Umbilical cord (tissue), 2 donors: ENCODE measurements at places on chromosomes 12 and 14.

DNA sequence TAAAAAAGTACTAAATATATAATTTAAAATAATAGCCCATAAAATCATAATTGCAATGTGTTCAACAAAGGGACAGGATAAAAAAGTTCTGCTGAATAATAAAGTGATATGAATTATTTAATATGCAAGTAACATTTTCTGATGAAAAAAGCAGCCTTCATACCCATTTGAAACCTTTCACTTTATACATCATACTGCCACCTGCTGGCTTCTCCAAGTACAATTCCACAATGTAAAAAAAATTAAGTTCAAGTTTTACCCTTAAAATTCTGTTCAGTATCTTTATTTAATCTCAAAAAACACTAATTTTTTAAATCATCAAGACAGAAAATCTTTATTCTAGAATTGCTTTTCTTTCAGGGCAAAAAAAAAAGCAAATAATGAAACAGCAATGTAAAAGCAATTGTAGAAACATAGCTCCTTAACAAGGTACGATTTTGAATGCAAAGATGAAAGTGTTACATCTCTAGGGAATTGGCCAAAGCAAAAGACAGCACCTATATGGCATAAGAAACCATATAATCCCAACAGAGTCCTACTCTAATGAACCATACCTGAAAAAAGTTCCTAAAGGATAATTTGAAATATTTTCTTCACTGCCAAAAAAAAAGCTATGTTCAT is 15.0 kb downstream of the MDM1 start:
- DNase-seq = peak; percentile 64

DNA sequence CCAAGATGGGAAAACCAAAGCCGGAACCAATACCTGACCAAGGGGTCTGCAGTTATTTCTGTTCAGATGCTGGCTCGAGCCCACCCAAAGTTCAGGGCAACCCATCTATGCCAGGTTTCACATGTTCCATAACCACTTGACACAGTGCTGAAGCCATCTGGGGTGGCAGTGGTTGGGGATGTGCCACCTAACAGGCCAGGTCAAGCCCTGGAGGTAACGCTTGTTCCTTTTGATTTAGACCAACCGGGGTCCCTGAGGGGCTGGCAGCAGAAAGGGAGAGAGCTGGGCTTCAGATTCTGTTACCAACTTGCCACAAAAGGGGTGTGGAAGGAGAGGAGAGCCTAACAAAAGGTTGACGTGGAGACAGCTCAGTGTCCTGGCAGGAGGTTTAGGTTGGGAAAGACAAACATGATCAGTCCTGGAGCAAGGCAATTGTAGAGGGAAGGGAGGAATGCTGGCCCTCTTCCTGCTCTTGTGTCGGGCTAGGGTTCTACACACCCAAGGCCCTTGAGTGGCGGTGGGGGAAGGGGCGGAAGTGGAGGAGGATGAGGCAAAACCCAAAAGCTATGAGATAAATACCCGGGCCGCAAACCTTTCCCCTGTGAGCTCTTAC is 31.9 kb downstream of the CACNA2D4 start:
- no peak for DNase-seq

DNA sequence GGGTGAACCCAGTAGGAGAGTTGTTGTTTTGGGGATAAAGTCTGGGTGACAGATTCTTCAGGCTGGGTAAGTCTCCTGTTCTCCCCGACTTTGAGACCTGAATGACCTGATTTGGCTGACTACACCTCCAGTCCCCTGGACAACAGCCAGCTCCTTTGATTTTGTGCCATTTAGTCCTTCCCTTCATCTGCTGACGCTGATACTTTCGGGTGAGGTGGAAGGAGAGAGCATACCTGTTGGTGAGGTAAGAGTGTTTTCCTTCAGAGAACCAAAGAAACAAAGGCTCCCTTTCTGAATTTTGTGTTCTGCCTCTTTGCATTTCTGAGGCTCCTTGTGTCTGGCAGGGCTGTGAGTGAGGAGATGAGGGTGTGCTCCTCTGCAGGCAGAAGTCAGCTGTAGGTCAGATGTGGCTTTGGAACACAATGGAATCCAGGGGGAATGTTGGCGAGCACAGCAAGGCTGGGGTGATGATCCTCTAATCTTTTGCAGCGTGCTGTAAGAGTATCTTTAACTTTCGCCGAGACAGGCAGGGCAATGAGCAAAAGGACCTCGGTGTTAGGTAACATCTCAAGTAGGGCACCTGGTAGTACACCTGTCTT is 12.1 kb downstream of the ETV6 start:
- DNase-seq = no peak

- no peak for DNase-seq
Observed at GRCh38 chr14:60931218-60931617, 49.7 kb downstream of the TRMT5 start.

DNA sequence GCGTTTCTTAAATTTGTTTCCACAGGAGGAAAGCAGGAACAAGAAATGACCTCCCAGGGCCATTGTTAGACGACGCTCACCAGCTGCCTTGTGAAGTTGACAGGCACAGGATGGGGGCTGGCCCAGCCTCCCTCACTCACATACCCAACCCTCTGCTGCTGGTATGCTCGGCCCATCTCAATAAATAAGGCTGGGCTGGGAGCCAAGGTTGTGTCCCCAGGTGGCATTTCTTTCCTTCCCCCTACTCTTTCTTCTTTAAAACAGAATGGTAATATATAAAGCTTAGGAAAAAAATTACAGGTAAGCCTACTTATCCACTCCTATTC is 93.0 kb downstream of the ACTN1 start:
- DNase-seq = no peak

GRCh38 chr12:65524666-65525065 is 246.2 kb downstream of the MSRB3 start:
- DNase-seq = peak; percentile 33

- DNase-seq = no peak
Observed at GRCh38 chr12:52895726-52896189, 9.1 kb downstream of the KRT8 start.

DNA sequence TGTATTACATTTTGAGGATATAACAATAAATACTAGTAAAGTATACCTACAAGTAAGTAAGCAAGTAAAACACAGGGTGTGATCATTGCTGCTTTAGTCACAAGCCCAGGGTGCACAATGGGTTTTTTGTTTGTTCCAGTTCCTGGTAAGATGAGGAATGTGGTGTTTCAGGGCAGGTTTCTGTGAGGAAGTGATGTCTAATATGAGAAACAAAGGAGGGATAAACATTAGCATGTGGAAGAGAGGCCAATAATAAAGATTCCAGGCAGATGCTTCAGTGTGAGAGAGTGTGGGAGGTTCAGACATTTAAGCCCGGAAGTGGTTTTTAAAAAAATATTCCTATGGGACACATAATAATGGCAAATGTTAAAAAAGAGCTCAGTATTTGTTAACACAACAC is 808.1 kb upstream of the USP15 start:
- no peak for DNase-seq

- DNase-seq = no peak
Observed at GRCh38 chr12:123599310-123599709, 2.6 kb upstream of the DDX55 start.

GRCh38 chr14:67068251-67068650 is 121.0 kb upstream of the GARIN2 start:
- peak; percentile 13 for DNase-seq

GRCh38 chr12:57816001-57816854 is 2.3 kb downstream of the AVIL start:
- DNase-seq = no peak

DNA sequence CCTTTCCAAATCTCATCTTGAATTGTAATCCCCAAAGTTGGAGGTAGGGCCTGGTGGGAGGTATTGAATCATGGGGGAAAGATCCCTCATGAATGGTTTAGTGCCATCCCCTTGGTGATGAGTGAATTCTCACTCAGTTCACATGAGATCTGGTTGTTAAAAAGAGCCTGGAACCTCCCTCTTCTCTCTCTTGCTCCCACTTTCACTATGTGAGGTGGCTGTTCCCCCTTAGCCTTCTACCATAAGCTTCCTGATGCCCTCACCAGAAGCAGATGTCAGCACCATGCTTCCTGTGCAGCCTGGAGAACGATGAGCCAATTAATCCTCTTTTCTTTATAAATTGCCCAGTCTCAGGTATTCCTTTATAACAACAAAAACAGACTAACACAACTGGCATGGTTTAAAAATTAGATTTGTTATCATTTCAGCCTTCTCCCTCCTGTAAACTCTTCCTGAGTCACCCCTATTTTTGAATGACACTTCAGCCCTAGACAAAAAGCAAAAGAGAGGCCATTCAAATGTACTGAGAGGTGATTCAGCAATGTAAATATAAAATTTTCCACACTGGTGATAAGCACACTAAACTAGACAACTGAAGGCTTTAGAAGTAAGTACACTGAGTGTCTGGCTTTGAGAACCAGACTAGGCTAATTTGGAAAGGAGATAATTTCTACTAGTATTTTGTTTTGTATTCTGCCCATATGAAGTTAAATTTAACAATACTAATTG is 212.1 kb upstream of the ABCD2 start:
- DNase-seq = peak; percentile 58

DNA sequence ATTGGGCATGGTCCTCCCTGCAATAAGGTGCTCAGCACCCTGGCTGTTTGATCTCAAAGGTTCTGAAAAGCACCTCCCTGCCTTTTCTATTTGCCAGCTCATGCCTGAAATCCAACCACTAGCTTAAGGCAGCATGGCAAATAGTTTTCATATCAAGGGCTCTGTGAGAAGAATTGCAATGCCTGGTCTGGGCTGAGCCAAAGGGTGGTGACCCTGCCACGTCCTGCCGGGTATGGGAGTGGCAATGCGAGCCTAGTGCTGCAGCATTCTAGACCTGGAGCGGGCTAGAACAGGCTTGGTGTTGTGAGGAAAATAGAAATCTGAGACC is 2.3 kb upstream of the SCNN1A start:
- DNase-seq = peak; percentile 61

DNA sequence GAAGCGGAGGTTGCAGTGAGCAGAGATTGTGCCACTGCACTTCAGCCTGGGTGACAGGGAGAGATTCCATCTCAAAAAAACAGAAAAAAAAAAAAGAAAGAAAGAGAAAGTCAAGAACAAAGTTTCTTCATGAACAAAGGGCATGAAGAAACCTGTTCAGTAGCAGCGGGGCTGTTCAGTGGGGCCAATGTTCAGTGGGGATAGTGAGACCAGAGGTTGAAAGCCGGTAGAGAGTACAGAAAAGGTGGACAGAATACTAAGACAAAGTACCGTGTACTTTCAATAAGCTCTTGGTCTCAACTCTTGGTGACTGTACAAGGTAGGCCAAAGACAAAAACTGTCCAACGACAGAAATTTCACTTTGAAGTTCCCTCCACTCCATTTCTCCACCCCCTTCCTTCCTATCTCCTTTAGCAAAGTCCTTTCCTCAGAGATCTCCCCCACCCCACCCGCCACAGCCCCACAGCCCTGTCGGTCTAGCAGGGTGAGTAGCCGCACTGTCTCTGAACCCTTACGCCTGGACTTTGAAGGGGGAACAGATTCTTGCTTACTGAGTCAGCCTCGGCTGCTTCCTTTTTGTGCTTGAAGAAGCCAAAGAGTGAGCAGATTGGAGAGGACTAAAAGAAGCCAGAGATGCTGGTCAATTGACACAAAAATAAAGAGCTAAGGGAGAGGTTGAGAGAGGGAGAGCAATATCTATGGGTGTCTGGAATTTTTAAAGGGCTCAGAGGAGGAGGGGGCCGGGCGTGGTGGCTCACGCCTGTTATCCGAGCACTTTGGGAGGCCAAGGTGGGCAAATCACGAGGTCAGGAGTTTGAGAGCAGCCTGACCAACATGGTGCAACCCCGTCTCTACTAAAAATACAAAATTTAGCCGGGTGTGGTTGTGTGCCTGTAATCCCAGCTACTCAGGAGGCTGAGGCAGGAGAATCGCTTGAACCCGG is 44.2 kb upstream of the FOS start:
- DNase-seq = peak; percentile 89

DNA sequence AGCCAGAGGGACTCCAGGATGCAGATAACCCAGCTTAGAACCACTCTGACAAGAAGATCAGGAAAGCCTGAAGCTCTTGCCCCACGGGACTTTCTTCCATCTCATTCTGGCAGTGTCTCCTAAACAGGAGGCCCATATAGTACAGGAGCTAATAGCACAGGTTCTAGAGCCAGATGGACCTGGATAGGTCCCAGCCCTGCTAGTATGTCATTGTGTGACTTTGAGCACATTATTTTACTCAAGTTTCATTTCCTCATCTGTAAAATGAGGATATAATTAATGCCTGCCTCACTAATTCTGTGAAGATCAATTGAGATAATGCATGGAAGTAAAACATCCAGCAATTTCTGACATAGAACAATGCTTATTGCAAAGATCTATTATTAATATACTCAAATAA is 66.5 kb upstream of the GZMB start:
- no peak for DNase-seq

GRCh38 chr12:123659996-123660727 is 10.8 kb upstream of the TCTN2 start:
- DNase-seq = no peak

GRCh38 chr12:132162508-132163031 is 18.3 kb downstream of the NOC4L start:
- no peak for DNase-seq
